ENCODE measurements at places on chromosomes 3 and 15.

DNA sequence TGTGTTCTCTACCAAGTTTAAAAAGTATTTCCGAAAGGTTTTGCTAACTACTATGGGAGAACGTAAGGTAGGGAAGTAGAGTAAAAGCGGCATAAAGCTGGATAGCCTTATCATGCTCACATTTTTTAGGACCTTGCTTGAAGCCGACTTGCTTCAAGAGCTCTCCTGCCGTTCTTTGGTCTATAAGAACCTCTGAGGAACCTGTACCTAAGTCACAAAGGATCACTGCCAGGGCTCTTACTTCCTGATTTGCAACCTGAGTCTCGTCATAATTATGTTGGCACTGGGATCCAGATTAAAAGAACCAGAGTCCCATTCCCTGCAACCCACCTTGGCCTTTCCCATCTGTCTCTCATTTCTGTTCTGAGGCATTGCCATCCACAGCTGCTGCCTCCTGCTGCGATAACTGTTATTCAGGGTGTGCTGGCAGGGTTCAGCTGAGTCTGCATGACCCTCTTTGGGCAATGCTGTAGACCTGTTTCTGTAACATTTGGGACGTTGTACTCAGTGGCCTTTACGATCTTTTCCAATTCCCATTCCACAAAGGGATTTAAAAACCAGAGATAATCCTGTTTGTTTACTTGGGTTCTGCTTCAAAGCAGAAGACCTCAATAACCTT lies 131.0 kb upstream of the UMPS start:
- no peak for DNase-seq

DNA sequence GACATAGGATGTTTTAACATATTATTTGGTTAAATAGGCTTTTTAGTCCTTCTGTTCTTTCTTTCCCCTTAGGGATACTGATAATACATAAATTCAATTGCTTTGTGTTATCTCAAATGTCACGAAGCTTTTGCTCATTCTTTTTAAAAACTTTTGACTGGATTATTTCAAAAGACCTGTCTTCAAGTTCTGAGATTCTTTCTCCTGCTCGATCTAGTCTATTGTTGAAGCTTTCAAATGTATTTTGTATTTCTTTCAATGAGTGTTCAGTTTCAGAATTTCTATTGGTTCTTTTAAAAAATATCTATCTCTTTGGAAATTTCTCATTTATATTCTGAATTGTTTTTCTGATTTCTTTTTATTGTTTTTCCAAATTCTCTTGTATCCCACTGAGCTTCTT lies 16.9 kb downstream of the IL20RB start:
- no peak for DNase-seq

DNA sequence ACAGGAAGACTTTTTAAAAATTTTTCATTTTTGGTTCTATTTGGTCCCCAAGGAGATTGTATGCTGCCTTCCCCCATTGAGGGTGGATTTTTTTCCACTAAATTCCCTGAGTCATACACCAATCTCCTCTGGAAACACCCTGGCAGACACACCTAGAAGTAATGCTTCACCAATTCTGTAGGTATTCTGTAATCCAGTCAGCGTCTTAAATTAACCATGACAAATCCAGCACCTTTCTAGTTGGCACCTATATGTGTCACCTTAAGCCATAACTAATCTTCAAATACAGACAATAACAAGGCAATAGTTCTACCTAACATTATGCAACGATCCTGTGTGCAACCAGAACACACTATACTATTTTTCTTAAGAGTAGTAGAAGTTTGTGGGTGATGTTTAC lies 459.1 kb upstream of the NDN start:
- no peak for DNase-seq

DNA sequence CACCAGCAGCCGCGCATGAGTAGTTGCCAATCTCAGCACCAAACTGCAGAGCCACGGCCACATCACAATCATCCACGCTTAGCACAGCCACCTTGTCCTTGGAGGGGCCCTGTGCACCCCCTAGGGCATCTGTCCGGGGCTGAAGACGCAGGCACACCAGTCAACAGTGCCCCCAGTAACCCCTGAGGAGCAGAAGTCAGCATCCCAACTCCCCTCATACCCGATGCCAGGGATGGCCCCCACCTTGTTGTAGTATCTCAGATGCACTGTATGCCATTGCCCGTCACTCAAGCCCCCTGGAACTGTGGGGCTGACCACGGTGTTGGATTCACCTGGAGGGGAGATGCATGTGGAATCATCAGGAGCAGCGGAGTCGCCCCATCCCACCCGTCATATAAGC lies 7.6 kb downstream of the CELSR3 start:
- DNase-seq: no peak

GRCh38 chr3:154191520-154191919 lies 70.3 kb downstream of the ARHGEF26 start:
- DNase-seq: no peak

DNA sequence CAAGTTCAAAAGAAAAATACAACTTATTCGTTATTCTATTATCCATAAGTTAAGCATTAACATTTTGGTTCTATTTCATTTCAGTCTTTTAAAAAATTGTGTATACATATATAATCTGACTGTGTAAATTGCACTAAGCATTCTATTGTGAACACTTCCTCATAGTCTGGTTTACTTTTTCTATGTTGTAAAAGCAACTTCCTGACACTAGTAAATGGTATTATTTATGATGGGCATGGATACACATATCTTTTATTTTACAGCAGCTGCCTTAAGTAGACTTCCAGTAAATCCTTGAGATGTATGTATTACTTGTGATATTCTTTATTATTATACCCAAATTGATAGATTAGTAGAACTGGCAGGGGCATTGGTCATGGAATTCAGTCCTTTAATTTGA lies 58.2 kb downstream of the FNDC3B start:
- DNase-seq: no peak

GRCh38 chr15:49212897-49213296 lies 42.9 kb downstream of the GALK2 start:
- no peak for DNase-seq

DNA sequence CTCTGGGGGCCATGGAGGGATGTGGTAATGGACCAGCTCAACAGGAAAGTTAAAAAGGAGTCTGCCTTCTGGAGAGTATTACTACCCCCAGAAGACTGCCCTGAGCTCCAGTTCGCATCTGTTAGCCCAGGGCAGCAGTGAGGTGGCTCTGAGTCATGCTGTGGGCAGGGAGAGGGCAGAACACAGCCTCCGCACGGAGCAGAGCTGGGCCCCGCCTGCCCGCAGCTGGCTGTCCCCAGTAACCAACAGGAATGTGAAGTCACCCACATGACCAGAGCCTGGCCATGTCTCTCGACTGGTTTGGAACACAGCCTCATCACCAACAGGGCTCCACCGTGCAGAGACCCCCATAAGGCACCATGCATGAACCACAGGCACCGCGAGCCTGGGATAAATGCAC lies 62.1 kb downstream of the CYFIP1 start:
- DNase-seq: no peak

GRCh38 chr3:196093317-196094111 lies 11.6 kb upstream of the TFRC start:
- no peak for DNase-seq

DNA sequence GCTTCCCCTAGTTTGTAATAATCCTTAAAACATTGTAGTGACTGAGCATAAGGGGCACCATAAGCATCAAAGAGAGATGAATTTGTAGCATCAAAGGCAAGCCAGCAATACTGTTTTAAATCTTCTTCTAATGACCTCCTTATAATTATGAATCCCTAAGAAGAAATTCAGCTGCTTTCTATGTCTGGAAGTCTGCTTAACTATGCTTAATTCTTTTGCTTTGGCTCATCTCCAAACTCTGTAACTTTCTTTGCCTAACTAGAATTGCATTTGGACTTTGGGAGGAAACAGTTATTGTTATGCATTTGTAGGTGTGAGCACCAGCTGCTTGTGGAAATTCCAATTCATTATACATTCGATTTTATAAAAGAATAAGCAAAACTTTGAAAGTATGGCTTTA lies 117.7 kb upstream of the SPATA16 start:
- no peak for DNase-seq
